ENCODE measurements at places on chromosomes 4 and X. TPM values are rescaled to one million over a fixed set of nuclear protein-coding genes. Genes with fewer than 3 reads are reported as not detected.

DNA sequence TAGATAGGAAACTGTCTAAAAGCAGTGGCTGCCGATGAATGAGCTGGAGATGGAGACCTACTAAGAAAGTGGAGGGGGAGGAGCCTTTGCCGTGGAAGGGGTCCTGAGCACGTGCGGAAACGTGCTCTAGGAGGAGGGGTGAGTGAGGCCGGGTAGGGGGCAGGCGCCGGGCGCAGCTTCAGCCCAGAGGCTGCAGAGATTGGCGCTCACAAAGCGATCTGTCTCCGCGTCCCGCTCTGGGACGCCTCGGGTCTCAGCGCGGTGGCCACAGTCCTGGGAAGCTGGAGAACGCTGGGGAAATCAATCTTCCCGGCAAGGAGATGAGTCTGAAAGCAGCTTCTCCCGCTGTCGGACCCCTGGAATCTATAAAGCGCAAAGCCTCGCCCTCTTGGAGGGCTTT is 444 bp upstream of the ARHGAP6 start:
- H3K36me3 ChIP-seq = no peaks in the 10 kb centered on the region
- peak overlapping the region; percentile 73 for H3K4me3 ChIP-seq
- no peaks in the 10 kb centered on the region for H3K4me1 ChIP-seq
- H3K27ac ChIP-seq = no peak overlapping the region

DNA sequence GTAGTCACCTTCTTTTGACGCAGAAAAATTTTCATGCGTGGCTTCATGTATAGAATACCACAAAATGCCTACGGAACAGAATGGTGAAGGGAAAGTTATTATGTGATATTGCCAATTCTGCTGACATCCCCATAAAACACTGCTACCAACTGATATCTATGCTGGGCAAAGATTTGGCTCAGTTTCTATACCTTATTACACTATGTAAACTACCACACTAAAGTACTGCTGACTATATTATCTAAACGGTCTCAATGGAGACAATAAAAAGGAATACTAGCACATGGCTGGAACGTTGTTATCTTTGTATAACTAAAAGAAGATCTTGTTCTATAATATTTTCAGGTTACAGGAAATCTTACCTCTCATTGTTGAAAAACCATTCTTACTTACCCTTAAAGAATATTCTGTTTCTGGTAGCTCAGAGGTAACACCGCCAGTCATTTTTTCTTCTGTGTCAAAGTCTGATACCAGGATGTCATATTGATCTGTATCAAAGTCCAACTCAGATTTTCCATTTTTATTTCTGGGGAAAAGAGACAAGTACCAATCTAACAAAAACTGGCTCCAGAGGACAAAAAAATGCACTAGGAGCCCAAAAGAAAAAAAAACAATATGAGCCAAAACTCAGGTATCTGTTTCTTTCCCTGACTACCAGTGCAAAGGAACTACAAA is 18.9 kb downstream of the MORC4 start:
- H3K27ac ChIP-seq = no peak overlapping the region
- DNase-seq = no peak
- H3K4me1 ChIP-seq = no peaks in the 10 kb centered on the region
- no peaks in the 10 kb centered on the region for H3K36me3 ChIP-seq
- no peaks in the 10 kb centered on the region for H3K27me3 ChIP-seq
- H3K4me3 ChIP-seq = no peak overlapping the region

DNA sequence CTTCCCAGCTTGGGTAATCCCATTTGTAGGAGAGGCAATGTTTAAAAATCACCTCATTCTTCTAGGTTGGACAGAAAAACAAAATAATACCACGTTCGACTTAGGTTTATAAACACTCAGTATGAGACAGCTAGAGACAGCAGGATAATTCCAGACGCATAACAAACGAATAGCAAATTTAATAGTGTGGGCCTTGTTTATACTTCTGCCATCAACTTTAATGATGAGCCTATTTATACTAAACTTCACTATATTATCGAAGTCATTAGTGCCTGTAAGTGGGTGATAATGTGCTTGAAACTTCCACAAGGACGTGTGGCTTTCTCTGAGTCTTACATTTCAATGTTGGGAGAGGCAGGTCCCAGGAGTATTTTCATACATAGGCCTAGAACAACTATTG is 255.7 kb upstream of the PPARGC1A start:
- H3K4me1 ChIP-seq = no peaks in the 10 kb centered on the region
- H3K27me3 ChIP-seq = no peaks in the 10 kb centered on the region
- H3K4me3 ChIP-seq = no peak overlapping the region

BANK1 gene
- 1.1 TPM for total RNA-seq

CDKL2 gene
- total RNA-seq = 4.7 TPM

Data from thoracic aorta (tissue), 2 donors.